ENCODE measurements at places on chromosomes 7 and 10. TPM values are rescaled to one million over a fixed set of nuclear protein-coding genes. Genes with fewer than 3 reads are reported as not detected.

DNA sequence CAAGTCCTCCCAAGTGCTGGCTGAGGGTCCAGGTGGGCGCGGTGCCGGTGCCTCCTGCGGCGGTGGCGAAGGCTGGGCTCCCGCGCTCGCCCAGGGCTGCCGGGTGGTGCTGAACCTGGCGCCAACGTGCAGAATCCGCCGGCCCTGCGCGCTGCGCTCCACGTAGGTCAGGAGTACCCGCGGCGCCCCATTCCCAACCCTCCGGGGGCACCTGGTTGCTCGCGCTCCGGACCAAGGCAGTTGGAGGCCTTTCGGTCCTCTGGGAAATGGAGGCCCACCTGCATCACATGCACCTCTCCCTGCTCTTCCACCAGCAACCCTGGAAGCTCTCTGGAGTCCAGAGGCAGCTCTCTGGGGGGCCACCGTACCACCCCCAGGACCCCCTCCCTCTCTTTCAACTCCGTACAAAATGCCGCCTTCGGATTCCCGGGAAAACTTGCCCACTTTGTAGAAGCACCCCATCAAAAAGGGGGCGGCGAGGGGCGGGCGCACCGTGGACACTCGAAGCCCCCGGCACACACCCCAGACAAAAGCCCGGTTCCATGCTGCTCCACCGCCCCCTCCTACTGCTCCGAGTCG is 745 bp downstream of the SLC16A9 start:
- DNase-seq: peak; percentile 26

- peak; percentile 45 for DNase-seq
Measured at GRCh38 chr10:97517096-97517750, 18.5 kb downstream of the UBTD1 start.

- no peak for DNase-seq
Measured at GRCh38 chr7:154416714-154417113, 364.5 kb downstream of the DPP6 start.

DNA sequence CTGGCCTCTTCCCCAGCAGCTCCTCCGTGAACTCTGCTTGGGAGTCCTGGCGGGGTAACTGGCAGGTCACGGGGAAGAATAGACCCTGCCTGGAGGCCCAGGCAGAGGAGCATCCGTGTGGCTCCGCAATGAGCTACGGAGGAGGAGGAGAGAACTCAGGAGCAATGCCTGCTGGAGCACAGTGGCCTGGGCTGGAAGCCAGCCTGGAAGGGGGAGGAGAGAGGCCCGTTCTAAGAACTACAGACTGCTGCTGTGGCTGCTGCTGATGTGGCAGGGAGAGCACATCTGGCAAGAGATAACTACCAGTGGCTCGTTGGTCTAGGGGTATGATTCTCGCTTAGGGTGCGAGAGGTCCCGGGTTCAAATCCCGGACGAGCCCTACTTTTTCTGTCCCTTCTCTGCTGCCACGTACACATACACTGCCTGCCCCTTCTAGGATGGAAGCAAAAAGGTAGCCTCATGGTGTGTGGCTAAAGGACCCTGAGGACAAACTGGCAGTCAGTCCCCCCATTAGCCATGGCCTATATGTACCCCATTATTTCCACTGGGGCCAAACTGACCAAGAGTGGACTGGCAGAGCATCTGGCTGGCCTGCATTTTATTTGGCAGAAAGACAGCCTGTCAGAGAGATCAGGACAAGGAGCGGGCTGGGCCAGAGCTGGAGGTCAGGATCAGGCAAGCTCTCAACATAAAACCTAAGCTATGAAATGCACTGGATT is 7.7 kb upstream of the OPN1SW start:
- no peak for DNase-seq

The SPDYE16 gene
- not detected for total RNA-seq

GRCh38 chr7:151860771-151861170 is 16.1 kb downstream of the PRKAG2 start:
- DNase-seq: peak; percentile 26

GRCh38 chr7:128871050-128871449 is 8.4 kb downstream of the ATP6V1F start:
- peak; percentile 5 for DNase-seq

DNA sequence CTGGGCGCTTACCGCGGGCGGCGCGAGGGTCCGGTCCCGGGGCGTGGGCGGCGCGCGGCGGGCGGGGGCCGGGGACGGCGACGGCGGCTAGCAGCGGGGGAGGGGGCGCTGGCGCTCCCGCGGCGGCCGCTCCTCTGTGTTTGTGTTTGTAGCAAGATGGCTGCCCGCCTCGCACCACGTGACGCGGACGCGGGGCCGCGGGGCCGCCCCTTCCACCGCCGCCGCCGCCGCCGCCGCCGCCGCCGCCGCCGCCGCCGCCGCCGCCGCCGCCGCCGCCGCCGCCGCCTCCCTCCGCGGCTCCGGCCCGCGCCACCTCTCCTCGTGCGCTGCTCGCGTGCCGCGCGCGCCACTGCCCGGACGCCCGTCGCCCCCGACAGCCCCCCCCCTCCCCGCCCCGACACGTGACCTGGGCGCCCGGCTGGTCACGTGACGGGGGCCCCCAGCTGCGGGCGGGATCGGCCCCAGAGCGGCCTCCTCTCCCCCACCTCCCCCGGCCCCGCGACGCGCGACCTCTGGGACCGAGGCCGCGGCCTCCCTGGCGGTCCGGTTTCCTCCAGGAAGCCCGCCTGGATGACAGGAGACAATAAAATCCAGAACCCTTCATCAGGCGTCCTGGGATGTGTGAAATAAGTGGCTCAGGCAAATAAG is at the start of gene GIGYF1:
Gene GIGYF1 (minus strand): TSS at position 153 of the 648 bp plus-strand sequence. CDS start 6,012 bp downstream, outside the sequence.
- peak; percentile 86 for DNase-seq

The TMEM184A gene
- 25.2 TPM for total RNA-seq

The GOLGA7B gene
- total RNA-seq: 7.8 TPM

The MEOX2 gene
- 2.9 TPM for total RNA-seq

The CDK1 gene
- 0.55 TPM for total RNA-seq

The NPC1L1 gene
- 0.92 TPM for total RNA-seq

DNA sequence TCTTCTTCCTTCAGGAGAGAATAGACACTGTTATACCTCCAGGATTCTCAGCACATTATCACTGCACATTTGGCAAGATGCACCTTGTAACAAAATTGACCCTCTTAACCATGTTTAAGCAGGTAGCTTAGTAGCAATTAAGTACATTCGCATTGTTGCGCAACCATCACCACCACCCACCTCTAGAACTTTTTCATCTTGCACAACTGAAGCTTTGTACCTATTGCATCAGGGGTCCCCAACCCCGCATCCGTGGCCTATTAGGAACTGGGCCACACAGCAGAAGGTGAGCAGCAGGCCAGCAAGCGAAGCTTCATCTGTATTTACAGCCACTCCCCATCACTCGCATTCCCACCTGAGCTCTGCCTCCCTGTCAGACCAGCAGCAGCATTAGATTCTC is 29.9 kb upstream of the SMURF1 start:
- DNase-seq: no peak

DNA sequence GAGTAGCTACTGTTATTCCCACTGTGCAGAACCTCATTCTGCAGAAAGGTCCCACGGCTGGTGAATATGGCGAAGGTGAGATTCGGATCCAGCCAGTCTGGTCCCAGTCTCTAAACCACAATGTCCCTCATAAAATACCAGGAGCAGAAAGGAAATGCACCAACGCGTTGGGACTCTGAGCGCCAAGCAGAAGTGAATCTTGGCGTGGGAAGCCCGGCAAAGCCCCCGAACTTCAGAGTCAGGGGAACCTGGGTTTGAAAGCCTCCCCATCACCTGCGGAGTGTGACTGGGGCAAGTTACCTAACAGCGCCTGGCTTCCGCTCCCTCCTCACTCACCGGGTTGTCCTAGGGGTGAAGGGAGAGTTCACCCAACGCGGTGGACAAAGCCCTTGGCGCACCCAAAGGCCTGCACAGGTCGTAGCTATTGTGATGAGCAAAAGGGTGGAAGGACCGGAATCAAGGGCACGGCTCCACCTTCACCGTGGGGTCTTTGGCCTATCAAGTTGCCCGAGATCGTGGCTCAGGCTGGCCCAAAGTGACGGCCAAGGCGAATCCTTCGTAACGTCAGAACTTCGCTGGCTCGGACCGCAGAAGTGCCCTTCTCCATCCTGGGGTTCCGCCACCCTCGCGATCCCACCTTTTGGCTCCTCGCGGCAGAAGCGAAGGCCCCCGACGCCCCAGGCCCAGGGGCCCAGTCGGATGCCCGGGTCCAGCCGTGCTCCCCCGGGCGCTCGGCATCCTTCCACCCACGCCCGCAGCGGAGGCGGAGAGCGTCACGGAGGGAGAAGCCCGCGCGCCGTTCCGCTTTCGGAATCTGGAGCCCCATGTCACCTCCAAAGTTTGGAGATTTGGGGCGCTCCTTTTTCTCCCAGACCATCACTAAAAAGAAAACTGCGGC is 811 bp downstream of the RGS10 start:
- no peak for DNase-seq

DNA sequence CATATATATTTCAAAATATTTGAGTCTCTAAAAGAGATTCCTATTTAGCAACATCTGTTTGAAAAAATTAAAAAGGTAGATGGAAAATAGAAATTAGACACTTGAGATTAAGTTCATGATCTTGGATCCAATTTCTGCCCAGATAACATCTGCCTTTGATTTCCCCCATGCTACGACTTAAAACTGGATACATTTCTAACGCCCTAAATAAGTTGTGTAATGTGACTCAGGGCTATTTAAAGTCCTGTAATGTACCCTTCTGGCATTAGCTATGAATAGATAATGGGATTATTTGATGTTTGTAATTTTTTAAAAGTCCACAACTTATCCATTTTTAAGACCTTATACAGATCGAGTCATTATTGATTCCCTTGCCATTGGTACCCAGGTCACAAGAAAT is 23.4 kb downstream of the CFAP43 start:
- DNase-seq: no peak

DNA sequence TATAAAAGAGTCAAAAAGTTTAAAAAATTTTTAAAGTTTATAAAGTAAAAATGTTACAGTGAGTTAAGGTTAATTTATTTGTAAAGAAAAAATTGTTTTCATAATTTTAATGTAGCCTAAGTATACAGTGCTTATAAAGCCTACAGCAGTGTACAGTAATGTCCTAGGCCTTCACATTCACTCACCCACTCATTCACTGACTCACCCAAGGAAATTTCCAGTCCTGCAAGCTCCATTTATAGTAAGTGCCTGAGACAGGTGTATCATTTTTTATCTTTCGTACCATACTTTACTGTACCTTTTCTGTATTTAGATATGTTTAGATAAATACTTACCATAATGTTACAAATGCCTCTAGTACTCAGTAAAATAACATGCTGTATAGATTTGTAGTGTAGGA is 269.7 kb upstream of the PHF14 start:
- no peak for DNase-seq

The MRLN gene
- 1.3 TPM for total RNA-seq

DNA sequence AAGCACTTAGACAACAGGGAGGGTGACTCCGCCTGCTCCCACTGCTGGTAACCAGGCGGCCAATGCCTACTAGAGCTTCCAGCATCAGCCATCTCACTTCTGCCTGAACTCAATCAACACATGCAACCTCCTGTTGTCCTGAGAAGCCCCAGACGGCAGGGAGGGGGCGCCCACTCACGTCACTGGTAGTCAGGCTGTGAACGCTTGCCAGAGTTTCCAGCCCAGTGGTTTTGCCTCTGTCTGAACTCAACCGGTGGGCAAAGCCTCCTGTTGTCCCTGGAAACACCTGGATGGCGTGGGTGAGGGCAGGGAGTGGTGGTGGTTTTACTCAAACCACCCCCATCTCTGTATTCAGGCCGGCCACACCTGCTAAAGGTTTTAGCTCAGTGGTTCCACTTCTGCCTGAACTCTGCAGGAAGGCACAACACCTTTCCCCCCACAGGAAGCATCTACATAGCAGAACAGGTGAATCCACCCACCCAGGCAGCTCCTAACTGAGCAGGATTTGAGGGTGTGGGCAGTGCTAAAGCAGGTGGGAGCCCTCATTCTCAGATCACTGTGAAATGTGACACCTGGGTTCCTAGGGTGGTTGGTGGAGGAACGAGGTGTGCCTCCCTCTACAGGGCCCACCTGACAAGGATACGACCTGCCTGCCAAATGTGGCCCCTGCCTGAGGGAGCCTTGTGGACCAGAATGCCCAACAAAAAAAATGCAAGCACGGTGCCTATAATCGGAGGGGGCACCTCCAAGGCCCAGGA is 563.0 kb upstream of the SEMA3D start:
- DNase-seq: no peak

The CYP2C19 gene
- not detected for total RNA-seq

DNA sequence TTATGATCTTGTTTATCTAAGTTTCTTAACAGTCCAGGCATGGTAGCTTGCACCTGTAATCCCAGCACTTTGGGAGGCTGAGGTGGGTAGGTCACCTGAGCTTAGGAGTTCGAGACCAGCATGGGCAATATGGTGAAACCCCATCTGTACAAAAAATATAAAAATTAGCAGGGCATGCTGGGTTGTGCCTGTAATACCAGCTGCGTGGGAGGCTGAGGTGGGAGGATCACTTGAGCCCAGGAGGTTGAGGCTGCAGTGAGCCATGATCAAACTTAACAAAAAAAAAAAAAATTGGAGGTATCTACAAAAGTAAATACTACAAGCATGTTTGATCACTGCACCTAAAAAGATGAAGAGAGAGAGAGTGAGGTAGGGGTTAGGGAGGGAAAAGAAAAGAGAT is 9.0 kb upstream of the EZH2 start:
- DNase-seq: no peak

DNA sequence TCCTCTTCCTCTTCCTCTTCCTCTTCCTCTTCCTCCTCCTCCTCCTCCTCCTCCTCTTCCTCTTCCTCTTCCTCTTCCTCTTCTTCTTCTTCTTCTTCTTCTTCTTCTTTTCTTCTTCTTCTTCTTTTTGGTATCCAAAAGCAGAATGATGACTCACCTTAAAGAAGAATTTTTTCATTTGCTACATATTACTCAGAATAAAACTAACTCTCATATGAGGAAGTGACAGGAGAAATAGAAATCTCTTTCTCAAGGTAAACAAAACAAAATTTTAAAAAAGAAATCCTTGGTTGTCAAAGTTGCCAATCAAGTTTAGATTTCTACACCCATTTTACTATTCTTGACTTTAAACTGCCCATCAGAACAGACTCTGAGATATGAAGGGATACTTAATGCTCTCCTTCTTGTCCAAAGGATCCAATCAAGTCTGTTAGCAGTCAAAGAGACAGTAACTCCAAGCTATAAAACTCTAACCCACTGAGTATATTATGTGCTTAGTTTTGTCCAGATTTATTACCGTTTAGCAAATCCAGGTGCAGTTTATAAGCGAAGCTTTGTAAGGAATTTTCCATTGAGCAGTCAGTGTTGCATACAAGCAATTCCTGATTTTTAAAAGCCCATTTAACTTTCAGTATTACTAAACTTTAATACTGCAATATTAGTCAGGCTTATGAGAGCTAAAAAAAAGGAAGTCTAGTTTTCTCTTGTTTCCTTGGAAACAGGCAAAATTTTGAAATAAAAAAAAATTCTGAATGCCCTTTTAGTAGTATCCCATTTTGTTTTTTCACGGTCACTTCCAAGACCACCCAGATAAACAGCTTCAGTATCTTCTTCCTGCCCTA is 43.1 kb upstream of the SNX13 start:
- DNase-seq: no peak

DNA sequence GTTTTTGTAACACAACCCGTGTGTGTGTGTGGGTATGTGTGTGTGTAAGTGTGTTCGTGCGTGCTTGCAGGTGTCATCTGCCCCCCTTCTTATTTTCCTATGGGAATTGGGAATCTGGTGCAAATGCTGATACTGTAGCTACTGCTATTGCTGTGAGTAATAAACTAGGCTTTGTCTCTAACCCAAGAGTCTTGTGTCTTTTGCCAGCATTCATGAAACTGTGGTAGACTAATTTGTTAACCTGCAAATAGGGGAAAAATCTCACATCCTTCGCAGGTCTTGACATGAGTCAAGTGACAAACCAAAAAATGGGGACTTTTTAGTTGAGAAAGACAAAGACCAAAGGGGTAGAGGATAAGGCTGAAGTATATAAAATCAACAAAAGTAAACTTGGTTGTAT is 57.9 kb upstream of the FAM133B start:
- DNase-seq: no peak

The GNGT1 gene
- total RNA-seq: not detected

All from pancreas (tissue), 10 donors.